AG10803 (cell line): ENCODE measurements at places on chromosomes 3 and 15.

DNA sequence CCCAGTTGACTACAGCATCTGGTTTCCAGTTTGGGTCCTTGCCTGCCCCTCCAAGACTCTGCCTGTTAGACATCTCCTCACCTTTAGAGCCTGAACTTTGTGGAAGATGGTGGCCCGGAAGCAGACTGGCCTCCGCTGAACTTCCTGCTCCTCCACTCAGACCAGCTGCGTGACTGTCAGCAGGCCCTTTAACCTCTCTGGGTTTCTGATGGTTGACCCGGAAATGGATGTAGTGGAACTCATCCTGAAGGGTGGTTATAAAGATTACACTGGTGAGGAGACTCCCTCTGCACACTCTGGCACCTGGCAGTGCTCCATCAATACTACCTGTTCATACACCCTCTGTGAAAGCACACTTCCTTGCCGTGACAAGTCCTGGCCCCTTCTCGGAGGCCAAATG is 151.9 kb upstream of the TLE3 start:
- DNase-seq = no peak

GRCh38 chr3:161575901-161576300 is 79.3 kb downstream of the OTOL1 start:
- no peak for DNase-seq

DNA sequence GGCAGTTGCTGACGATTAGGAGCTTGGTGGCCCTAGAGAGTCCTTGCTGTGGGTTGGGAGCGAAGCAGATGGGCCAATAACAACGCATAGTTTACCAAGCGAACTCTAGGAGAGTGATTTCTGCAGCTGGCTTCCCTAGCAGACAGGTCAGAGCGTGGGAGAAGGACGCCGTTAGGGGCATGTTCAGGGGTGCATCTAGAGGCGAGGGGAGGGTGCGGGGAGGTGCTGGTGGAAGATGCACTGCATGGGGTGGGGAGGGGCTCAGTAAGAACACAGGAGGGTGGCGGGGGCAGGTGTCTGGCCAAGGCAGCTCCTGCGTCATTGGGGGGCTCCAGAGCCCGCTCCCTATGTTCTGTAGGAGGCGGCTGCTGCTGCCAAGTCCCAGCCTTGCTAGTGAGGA is 8.9 kb downstream of the APBA2 start:
- DNase-seq = no peak

DNA sequence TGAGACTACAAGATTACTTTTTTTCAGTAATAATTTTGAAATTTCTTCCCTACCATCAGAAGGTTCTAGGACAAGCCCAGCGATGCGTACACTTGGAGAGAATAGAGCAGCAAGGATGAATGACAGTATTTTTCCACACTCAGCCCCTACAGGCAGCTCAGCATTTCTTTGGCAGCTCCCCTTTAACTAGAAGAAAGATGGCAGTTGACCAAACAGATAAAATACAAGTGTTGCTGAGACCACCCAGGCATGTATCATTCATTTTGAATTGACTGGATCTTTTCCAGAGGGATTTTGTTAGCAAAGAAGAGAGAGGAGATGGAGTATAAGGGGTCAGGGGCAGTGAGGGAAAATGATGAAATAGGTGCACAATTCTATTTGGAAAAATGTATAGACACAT is 761.3 kb downstream of the AGBL1 start:
- no peak for DNase-seq

- DNase-seq = no peak
Observed at GRCh38 chr15:47414207-47414606, 303.1 kb upstream of the SEMA6D start.

DNA sequence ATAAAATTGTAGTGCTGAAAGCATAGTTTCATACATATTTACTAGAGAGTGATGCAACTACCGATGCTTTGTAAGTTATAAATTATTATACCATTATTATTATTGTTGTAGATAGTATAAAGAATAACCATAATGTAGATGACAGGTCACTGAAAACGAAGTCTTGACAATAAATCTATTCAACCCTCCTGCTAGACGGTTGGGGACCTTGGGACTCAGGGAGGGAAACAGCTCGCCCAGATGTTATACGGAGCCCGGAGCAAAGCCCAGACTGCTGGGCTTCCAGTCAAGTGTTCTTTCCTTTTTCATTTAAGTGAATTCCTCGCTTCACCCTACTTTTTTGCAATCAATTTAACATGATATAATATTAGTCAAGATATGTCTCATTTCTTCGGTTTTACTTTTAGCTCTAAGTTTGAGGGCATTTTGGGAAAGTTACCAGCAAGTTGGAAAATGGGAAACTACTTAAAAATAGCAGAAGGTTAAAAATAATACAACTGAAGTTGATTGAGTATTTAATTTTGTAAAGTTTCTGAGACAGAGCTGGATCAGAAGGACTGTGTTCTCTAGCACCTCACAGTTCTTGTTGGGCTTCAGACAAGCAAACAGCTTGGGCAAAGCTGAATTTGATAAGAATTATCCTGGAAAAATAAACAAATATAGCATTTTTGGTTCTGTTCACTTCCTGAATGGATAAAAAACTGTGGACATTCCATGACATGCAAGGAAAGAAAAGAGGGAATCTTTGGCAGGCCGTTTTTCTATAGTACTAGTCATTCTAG is 173.4 kb upstream of the TP63 start:
- no peak for DNase-seq

GRCh38 chr3:197513953-197514785 is 41.6 kb downstream of the BDH1 start:
- no peak for DNase-seq

DNA sequence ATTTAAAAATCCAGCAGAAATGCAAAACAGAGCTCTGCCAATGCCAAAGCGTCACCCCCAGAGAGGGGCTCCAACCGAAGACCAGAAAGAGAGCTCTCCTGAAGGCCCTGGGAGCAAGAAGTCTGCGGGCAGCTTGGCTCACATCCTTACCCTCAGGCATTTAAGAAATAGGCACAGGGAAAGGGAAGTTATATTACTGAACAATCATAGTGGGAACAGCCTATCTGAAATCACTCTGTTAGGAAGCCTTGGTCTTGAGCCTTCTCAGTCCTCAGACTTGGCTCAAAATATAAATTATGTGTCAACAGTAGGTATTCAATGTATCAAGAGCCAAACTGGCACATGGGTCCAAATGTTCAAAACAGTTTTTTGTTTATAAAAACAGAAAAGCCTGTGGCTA is 10.3 kb upstream of the PPARG start:
- no peak for DNase-seq

GRCh38 chr3:111369958-111370357 is 172.0 kb upstream of the CD96 start:
- no peak for DNase-seq

DNA sequence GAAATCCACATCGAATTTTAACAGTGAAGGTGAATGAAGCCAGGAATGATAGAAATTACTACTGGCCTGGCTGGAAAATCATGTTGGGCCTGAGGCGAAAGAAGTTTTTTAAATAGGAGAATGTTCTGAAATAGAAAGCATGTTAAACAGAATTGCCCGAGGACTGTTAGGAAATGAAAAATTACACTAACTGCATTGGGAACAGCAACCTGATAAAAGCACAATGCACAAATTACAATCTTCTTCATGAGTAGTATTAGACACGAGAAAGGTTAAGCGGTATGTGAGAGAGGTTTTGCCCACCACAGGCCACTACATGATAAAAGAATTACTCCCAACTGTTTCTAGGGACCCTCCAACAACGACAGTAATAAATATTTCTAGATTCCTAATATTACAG is 18.9 kb downstream of the GBE1 start:
- no peak for DNase-seq

- no peak for DNase-seq
Observed at GRCh38 chr15:66165856-66166255, 87.7 kb downstream of the MEGF11 start.

DNA sequence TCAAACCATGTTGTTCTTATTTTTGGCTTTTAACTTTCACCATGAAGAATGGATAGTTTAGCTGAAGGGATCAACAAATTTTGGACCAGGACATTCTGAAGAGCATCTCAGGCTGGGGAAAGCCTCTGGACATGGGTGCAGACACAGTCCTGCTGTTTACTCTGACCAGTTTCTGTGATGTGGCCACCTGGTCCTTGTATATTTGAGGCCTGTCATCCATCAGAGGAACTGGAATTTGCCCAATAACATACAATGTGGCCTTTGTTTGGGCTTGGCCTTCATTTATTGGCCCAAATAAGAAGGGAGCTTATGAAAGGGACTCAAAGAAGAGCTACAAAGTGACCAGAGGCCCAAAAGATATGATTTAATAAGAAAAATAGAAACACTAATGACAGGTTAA is 127.9 kb downstream of the MYRIP start:
- DNase-seq = no peak
